Head of caudate nucleus (tissue), 42 donors: ENCODE measurements at places on chromosomes 3 and 15.
A peak's percentile ranks its signal among the peaks of the same experiment; 100 is the strongest.

DNA sequence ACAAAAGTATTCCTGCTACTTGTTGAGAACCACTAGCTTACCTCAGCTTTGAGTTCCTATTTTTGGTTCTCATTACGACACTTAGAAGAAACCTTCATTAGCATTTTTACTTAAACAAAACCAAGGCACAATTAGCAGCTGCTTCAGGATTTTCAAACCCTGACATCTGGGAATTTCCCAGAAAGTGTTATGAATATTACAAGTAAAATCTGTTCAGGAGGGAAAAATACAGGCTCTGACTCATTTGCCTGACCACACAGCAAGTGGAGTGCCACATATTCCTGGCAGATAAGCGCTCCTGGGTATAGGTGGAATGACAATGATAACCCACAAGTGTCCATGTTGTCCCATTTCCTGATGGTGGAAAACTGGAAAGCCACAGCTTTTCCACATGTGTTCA, 10.3 kb upstream of the RFTN1 start:
- DNase-seq, result no peak

GRCh38 chr3:58271901-58272501, 34.0 kb upstream of the RPP14 start:
- no peak for DNase-seq

DNA sequence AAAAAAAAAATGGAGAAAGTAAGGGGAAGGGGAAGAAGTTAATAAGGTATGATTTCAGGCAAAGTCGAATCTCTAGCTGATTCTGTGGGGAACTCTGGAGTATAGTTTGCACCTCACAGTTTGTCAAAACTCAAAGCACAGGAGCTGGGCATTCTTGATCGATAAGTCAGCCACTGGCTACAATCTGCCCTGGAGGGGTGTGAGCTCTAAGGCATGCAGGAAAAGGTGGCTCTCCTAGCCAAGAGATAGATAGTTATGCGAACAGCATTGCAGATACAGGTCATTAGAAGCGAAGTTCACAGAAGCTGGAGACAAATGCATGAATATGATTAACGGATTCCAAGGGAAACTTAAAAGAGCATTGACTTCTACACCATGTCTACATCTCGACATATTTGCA, 952.6 kb downstream of the AGBL1 start:
- no peak for DNase-seq

- DNase-seq, result no peak
Measured at GRCh38 chr15:58437531-58438105, 5.8 kb downstream of the LIPC start.

GRCh38 chr3:45687828-45688193, 1.4 kb upstream of the SACM1L start:
- DNase-seq, result no peak

DNA sequence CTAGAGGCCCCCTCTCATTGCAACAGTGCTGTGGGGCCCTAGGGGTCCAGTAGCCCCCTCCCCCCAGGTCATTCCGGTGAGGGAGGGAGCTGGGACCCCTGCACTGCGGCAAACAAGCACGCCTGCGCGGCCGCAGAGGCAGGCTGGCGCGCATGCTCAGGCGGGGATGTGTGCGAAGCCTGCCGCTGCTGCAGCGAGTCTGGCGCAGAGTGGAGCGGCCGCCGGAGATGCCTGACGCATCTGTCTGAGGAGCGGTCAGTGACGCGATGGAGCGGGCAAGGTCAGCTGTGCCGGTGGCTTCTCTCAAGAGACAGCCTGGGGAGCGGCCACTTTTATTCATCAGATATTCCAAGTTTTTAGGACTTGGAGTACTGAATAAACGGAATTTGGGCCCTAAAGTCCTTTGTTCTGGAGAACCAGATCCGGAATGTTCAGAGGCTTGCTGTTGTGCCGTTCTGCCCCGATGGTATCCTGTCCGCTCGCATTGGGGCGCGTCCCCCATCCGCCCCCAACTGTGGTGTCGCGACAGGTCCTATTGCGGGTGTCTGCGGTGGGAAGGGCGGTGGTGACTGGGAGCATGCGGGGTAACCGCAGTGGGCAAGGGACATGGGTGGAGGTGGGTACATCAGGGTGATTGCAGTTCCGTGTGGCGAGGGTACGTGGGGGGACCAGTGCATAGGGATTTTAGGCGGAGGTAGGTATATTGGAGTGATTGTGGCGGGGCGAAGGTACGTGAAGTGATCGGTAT, at the start of the genes SNRPN and SNURF:
SNRPN (plus strand) TSS at position 205 of the 748 bp plus-strand sequence. CDS start 19,467 bp downstream, outside the sequence.
SNURF (plus strand) TSS at position 205 of the 748 bp plus-strand sequence; CDS start at position 267, 62 bp downstream.
- DNase-seq, result peak; percentile 72

GRCh38 chr3:146326875-146327543, 76.1 kb upstream of the PLSCR4 start:
- DNase-seq, result no peak

- DNase-seq, result no peak
Measured at GRCh38 chr3:52531860-52532516, 1.7 kb downstream of the NT5DC2 start.

DNA sequence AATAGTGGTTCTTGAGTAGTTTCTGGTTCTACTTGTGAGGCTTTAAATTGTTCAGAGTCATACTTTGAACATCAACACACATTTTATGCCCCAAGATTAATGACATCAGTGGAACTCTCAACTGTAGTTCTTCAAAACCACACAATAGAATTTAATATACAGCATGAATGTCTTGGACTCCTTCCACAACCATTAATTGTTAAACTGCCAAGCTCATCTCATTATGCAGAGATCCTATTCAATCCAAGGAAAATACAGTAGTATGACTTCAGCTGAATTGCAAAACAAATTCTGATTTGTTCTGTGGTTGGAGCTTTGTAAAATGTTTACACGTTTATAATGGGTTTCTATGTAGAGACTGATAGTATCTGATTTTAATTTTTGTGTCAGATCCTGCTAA, 199.2 kb upstream of the SLC2A2 start:
- no peak for DNase-seq

- no peak for DNase-seq
Measured at GRCh38 chr3:157531301-157531660, 28.1 kb upstream of the VEPH1 start.

- no peak for DNase-seq
Measured at GRCh38 chr15:80308002-80308401, 56.0 kb upstream of the CTXND1 start.

- DNase-seq, result no peak
Measured at GRCh38 chr15:36912311-36912712, 188.0 kb downstream of the MEIS2 start.

GRCh38 chr3:97992547-97993173, 20.4 kb upstream of the RIOX2 start:
- DNase-seq, result no peak

DNA sequence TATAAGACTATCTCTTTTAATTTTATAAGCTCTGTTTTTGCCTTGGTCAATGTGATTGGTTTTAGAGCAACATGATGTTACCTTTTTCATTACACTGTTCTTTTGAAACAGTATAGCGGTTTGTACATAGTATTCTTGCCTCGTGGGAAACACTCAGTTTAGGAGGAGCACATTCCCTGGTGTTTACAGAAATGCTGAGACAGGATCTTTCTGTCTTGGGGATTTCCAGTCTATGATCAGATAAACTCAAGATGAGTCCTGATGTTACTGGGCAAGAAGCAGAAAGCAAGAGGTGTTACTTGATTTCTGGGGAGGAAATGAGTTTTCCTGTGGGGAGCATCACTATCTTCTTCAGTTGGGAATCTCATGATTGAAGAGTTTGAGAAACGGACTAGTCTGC, 2.5 kb downstream of the TMEM266 start:
- no peak for DNase-seq

DNA sequence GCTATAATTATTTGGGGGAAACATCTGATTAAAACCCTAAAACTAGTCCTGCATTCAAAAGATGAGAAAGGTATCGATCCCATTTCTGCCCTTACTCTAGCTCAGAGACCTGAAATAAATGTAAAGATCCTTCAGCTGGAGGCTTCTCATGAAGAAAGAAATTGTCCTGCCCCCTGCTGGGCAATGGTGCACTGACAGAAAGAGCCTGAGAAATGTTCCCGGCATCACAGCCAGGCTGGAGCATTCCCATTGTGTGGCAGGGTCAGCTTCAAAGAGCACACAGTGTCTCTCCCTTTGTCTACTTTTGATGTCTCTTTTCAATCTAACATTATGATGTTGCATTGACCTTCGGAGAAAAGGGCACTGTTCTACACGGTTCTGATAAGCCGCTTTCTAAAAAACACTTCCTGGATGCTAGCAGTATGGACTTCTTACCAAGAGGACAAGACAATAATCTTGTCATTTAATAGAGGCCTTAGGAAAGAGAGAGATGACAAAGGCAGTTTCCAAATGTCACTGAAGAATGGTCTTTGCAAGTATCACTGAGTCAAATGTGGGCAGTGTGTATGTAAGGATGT, 287.5 kb downstream of the MAGI1 start:
- DNase-seq, result peak; percentile 84

DNA sequence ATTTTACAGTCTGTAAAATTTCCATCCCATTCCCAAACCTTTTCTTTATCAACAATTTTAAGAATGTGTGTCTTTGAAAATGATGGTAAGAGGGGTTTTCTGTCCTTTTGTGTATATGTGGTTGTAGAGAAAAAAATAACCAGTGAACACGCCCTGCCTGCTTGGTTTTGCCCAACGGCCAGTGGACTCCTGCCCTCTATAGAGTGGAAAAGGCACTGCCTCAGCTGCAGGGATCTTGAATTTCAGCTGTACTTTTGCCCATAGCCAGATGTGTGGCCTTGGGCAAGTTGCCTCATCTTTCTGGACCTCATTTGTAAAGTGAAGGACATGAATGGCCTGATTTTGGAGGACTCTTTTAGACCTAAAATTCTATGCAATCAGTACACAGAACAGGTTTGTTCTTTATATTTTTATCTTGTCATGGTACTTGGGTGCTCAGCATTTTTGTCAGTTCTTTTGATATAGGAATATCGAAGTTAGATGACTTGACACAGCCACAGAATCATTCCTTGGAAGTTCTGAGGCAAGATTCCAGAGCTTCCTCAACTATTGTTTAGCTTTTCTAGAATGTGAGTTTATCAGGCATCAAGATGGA, 81.0 kb downstream of the CLDN11 start:
- peak; percentile 74 for DNase-seq

- no peak for DNase-seq
Measured at GRCh38 chr15:29970402-29970695, 112.4 kb upstream of the GOLGA8J start.

- peak; percentile 33 for DNase-seq
Measured at GRCh38 chr15:27028858-27029477, 58.0 kb downstream of the GABRG3 start.

DNA sequence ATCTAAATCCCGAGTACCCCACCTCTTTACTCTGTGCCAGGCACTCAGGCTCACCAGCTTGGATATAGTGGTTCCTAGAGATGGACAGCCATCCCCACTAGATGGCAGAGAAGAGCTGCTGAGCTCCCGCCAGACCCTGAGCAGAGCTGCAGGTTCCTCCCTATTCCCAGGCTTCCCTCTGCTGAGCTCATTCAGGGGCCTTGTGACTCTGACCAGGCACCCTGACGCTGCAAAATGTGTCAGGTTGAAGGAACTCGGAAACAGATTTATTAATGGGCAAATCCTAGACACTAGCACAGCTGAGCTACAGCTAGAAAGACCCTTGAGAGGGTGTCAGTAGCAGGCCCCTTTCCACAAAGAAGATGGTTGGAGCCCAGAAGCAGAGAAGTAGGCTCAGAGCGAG, 38.2 kb upstream of the RHO start:
- DNase-seq, result peak; percentile 93

- no peak for DNase-seq
Measured at GRCh38 chr15:80105193-80105592, 45.7 kb downstream of the ZFAND6 start.

DNA sequence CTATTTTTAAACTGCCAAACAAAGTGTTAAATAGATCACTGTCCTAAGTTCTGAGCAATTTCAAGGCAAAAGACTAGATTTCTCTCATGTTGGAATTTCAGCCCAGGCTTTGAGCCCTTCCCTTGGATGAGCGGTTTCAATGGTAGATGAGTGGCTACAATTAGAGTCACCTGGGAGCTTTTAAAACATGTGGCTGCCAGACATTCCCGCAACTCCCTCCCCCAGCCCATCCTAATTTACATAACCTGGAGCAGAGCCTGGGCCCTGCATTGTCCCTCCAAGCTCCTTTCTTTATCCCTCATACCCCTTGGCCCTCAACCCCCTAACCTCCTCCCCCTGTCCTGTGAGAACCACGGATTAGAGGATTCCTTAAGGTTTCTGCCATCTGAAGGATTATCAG, 357.5 kb upstream of the UMPS start:
- DNase-seq, result no peak

DNA sequence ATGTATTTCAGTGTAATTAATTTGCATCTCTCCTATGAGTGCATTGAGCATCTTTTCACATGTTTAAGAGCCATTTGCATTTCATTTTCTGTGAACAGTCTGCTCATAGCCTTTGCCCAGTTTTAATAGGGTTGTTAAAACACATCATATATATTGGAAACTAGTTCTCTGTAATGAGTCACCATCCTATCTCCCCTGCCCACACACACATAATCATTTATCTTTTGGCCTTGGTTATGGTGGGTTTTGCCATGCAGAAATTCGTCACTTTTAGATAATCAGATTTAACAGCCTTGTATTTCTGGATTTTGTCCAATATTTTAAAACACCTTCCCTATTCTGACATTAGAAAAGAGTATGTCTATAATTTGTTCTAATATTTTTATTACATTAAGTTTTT, 11.9 kb upstream of the CHRM5 start:
- DNase-seq, result no peak

GRCh38 chr3:154120961-154121700, at the start of gene ARHGEF26:
ARHGEF26 (plus strand) TSS chr3:154121390; CDS start chr3:154121993, 603 bp downstream.
- DNase-seq, result peak; percentile 85

DNA sequence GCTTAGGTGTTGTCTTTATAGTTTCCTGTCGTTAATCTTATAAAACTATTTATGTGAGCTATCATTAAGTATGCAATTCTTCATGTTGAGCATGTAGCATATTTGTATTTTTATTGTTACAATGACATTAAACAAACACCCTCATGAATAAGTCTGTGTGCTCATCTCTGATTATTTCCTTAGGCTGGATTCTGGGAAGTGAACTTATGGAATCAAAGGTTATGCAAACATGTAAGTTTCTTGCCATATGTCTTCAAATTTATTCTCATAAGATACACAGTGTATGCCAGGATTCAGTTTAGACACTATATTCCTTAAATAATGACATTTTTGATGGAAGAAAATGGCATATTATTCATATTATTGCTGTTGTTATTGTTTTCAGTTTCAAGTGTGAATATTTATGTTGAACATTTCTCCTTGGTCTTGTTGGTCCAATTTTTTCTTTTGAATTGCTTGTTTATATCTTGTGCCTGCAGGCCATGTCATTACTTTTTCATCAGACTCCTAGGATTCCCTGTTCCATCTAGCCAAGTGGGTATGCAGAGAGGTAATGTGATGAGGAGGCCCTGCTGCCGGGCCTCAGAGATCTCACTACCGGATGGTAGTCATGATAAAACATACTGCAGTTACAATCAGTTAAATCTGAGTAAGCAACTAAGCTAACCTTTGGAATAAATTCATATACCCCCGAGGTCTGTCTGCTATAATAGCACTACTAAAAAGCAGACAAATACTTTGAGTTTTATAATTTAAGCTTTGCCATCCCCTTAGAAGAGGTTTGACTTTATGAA, 684.3 kb upstream of the SGO1 start:
- no peak for DNase-seq

DNA sequence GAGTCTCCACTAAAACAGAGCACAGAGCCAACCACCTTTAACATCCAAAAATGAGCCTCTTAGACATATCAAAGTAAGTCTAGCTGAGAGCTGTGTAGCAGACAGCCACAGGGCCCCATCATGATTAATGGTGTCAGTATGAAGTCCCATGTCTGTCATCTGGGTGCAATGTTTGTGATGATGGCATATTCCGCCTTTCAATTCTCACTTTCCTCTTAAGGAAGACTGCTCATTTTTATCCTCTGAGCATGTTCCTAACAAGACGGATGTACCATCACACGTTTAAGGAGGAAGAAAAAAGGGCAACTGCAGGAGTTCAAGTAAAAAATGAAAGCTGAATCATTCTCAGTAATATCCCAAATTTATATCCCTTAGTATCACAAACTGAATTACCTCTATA, 85.8 kb upstream of the KCNMB2 start:
- no peak for DNase-seq
